SJCRH30 (cell line): ENCODE measurements at places on chromosomes 4 and X. TPM values are rescaled to one million over a fixed set of nuclear protein-coding genes. Genes with fewer than 3 reads are reported as not detected.

Gene TNMD
- not detected in 2 replicates for total RNA-seq

Gene SPANXD
- not detected in 2 replicates for total RNA-seq

Gene XKRX
- total RNA-seq: 0.15 and 0.34 TPM in 2 replicates

Gene AP1S2
- total RNA-seq: 205 and 230 TPM in 2 replicates

Gene TECRL
- total RNA-seq: not detected in 2 replicates
